ENCODE measurements at places on chromosomes 4 and X.

DNA sequence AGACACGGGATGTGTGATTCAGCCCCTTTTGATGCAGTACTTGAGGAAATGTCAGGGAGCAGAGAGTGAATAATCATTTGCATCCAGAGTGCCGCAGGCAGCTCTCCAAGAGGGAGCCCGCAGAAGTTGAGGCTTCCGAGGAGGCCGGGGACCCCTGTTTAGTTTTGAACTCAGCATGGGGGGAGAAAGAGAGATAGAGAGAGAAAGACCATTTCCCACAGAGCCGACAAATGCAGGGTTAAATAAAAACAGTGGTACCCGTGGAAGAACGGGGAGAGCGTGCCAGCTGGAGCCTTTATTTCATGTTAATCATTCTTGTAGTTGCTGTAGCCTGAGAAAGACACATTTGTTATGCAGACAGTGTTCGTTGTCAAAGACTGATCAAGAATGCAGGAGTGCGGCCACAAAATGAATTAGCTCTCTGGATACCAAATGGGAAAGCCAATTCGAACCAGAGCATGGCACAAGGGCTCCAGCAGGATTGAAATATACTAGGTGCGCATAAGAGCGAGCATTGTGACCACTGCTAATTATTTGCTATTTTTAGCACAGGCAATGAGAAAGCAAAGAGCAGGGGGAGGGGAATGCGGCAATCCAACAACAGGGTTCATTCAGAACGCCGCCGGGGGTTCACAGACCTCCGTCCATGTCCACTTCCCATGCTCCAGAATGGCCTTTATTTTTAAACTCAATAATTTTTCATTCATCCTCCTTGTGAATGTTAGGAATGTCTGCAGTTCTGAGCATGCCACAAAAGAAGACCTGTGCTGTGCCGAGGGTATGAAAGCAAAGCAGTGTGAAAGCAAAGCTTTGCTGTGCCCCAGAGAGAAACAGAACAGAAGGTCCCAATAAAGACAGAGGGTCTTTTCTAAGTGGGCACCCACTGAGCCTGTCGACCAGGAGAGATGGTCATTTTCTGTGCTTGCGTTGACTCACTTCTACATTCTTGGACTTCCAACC is 243.9 kb upstream of the VCX3A start:
- DNase-seq, result no peak

DNA sequence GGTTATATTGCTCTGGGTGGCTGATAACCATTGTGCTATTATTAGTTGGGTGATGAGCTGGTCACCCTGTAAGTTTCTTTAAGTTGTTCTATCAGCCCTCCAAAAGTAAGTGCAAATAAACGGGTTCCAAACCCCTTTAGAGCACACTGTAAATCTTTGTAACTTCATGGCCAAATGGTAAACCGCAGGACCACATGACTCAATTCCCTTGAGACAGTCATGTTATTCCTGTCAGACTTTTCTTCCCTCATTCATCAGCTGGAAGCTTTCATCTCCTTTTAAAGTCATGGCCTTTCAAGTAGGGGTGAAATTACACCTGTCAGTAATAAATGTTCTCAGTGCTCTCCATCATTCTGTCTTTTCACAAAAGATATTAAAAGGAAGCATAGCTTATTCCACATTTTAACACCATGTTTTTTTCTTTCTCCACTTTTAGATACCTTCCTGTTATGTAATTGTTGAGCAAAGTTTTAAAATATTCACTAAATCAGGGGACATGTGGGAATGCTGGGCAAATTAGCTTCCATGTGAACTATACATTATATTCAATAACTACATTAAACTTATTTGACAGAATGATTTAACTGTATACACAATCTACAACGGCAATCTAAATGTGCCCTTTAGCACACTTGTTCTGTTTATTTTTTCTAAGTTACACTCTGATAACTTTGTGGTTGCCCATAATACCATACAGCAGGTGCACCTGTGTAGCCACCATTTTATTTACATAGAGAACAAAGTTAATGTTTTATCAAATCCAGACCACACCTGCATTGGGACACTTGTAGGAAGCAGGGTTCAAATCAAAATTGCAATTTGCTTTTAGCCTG is 275.5 kb downstream of the CFAP299 start:
- DNase-seq, result no peak

DNA sequence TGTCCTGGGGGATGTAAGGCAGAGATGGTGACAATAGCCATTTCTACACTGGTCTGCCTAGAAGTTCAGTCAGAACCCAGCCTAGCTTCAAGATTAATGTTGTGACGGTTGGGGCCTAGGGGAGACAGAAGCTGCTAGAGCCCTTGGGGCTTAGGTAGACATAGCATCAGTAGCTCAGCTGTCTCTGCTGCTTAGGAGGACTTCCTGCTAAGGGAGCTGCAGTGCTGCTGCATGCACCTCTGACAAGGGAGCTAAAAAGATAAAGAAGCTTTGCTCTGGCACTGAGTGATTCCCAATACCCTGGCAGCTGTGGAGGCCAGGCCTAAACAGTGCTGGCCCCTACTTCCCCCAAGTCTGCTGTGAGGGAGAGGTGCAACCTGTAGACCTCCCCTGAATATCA is 116.0 kb downstream of the CT47B1 start:
- DNase-seq, result no peak

DNA sequence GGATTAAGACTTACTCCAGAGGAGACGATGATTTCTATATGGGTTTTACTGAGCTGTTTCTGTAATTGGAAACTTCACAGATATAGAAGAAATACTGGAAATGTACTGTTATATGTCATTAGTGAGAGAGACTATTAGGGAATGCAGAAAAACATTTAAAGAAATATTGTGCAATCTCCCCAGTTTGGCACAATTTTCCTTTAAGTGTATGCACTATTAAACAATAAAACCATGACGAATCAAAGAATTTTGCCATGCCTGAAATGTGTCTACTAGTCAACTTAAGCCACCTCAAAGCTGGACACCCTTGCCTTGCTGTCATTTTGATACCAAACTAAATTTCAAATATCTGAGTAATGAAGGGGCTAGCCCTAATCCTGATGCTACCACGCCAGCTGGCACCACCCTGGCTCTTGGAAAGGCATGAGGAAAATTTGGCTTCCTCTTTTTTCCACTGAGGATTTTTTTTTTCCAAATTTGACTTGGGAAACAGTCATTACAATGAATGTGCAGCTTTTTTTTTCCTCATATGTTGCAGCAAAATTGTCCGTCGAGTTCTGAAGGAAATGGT is 36.1 kb downstream of the MTTP start:
- DNase-seq, result no peak

DNA sequence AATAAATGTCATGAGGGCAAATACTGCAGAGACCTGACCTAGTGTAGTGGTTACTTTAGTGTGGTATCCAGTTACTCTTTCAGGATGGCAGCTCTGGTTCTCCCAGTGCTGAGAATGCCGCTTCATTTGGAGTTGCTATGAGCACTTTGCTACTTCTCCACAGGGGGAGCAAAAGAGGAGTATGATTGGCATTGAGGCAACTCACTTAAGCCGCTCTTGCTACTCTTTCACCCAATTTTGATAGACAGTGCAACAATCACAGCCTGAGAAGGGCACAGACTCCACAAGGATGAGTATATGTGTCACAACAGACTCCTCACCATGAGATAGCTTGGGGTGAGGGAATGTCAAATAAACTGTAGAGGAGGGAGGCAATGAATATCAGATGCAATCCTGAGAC is 81.2 kb downstream of the NPY1R start:
- DNase-seq, result no peak

DNA sequence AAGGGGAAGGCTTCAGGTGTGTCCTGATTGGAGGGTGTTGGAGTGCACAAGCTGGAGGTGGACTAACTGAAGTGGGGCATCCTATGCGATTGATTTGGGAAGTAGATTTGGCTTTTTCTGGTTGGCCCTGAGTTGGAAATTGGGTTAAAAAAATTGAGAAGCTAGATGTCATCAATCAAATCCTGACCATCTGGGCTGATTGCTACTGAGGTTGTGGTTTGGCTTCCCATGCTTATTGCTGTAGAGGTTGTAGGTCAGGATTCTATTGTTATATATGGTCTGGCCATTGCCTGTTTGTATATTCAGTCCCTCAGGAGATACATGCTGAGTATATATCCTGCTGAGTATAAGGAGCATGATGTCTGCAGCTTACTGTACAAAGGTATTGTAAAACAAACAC is 7.7 kb upstream of the ZNF81 start:
- no peak for DNase-seq

DNA sequence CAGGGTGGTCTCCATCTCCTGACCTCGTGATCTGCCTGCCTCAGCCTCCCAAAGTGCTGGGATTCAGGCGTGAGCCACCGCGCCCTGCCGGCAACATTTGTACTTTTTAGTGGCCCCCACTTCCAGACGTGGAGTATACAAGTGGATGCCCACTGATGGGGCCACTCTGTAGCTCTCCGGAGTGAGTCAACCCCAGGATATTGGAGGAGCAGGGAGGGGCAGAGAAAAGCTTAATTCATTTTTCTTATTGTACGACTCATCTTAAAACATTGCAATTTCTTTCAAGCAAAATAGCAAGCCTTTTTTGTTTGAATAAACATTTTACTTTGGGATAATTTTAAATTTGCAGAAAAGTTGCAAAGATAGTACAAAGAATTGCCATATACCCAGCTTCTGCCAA is 34.6 kb downstream of the FAM9C start:
- no peak for DNase-seq

- DNase-seq, result no peak
Observed at GRCh38 chr4:160818571-160818970, 1345.2 kb downstream of the FSTL5 start.

GRCh38 chrX:39264023-39264422 is 462.8 kb downstream of the MID1IP1 start:
- no peak for DNase-seq

GRCh38 chrX:1851527-1851926 is 236.7 kb downstream of the ASMT start:
- no peak for DNase-seq

DNA sequence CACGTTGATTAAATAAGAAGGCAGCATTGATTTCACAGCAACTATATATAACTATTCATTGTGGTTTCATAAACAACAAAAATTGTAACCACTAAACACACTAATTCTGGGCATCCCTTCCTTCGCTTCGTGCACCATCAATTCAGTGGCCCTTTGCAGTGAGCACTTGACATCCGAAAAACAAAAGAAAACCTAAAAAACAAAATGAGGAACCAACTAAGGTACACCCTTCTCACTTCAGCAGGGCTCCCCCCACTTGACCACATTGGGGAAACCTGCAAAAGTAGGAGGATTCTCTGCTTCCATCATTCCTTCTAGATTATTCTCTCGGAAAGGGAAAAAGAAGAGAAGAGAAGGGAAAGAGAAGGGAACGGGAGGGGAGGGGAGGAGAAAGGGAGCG is 28.3 kb downstream of the NBDY start:
- DNase-seq, result no peak

GRCh38 chrX:10665681-10666080 is 45.3 kb upstream of the MID1 start:
- no peak for DNase-seq

DNA sequence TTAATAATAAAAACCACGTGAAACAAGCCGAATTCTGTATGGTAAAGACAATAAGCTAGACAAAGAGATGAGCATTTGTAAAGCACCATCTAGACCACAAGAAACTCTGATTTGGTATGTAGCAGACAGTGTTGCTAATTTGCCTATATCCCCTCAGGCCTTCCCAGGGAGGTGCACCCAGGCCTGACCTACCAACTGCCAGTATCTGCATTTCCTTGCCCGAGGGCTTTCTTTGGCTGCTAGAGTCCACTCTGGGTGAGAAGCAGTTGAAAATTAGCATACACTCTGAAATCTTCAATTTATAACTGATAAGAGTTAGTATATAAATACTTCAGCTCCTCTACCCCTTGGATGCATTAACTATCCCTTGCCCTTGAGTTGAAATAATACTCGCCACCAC is 37.4 kb upstream of the IL1RAPL1 start:
- DNase-seq, result no peak

DNA sequence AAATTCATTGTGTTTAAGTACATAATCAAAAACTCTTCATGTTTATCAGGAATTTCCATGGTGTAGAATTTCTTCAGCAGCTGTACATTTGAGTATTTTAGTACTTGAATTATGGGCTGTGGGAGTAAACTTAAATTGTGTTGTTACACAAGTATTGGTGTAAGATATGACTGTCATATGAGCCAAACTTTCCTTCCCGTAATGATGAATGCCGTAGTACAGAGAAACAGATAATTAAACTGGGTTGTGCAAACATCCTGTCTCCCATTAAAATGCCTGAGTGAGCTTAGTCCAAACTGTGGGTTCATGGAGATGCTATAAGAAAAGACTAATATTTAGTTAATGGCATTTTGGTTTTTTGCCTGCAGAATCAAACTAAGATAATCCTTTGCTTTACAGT is 159.2 kb downstream of the SLC4A4 start:
- DNase-seq, result no peak

- DNase-seq, result no peak
Observed at GRCh38 chrX:45807572-45808425, 607.1 kb upstream of the DIPK2B start.

- no peak for DNase-seq
Observed at GRCh38 chrX:124818033-124818432, 471.7 kb downstream of the SH2D1A start.

DNA sequence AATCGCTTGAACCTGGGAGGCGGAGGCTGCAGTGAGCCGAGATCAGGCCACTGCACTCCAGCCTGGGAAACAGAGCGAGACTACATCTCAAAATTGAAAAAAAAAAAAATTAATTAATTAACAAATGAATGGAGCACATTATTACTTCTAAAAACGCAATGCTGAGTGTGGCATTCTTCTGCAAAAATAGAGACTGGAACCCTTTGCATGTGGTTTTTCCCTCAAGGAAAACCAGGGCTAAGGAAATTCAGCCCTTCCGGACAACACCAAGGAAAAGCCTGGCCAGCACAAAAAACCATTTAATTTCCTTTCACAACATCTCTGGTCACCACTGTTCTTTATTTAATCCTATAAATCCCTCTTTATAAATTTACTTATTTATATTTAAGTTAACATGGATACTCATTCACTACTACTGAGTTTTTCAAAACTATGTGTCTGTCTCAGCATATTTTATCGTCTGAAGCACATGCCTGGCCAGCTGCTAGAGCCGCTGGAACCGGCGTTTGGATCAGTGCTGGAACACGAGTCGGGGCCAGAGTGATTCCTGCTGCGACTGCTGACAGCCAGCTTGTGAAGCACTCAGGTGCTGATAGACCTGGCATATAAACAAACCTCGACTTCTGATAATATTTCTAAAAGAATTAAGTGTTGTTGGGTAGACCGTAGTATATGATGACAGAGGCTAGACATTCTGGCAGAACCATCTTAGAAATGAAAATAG is 84.5 kb upstream of the WWC2 start:
- DNase-seq, result no peak

DNA sequence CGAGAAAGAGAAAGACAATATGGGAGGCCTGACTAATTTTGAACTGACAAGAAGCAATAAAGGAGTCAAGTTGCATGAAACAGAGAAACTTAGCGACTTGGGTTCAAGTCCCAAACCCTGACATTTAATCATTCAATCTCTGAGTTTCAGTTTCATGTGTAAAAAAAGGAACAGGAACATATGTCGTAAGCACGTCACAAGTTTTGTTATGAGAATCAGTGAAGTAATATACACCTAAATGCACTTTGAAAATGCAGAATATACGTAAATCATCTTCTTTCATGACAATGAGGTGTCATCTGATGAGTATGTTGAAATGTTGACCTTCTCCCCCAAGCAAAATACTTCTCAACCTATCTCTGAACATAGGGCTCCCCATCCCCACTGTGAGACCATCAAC is 10.4 kb downstream of the ACOT9 start:
- DNase-seq, result no peak

- no peak for DNase-seq
Observed at GRCh38 chr4:65665771-65666523, 4.3 kb downstream of the EPHA5 start.

Data from stimulated activated CD8-positive, alpha-beta memory T cell treated with anti-CD3 and anti-CD28 coated beads, Interleukin-7, amount 100 ng/mL, for 48 hours (primary cell).